SK-N-SH (cell line): ENCODE measurements at places on chromosomes 5 and 9. TPM values are rescaled to one million over a fixed set of nuclear protein-coding genes. Genes with fewer than 3 reads are reported as not detected.

- H3K4me1 ChIP-seq = no peaks in the 10 kb centered on the region; the same call in 1 of the 2 replicates
- H3K27ac ChIP-seq = no peak overlapping the region
- no peaks in the 10 kb centered on the region for H3K36me3 ChIP-seq
- H3K27me3 ChIP-seq = peaks cover 11% of the 10 kb centered on the region
- peak overlapping the region; percentile 2; the same call in 1 of the 2 replicates for H3K4me3 ChIP-seq
- peak; percentile 82 for DNase-seq
These were observed 26.2 kb upstream of the BICD2 start for GRCh38 chr9:92790542-92791527.

- H3K36me3 ChIP-seq = no peaks in the 10 kb centered on the region
- H3K4me1 ChIP-seq = no peaks in the 10 kb centered on the region
- no peaks in the 10 kb centered on the region for H3K27me3 ChIP-seq
- no peak overlapping the region for H3K27ac ChIP-seq
- H3K4me3 ChIP-seq = no peak overlapping the region
These were observed 49.3 kb downstream of the FAM169A start for GRCh38 chr5:74816875-74817274.

DNA sequence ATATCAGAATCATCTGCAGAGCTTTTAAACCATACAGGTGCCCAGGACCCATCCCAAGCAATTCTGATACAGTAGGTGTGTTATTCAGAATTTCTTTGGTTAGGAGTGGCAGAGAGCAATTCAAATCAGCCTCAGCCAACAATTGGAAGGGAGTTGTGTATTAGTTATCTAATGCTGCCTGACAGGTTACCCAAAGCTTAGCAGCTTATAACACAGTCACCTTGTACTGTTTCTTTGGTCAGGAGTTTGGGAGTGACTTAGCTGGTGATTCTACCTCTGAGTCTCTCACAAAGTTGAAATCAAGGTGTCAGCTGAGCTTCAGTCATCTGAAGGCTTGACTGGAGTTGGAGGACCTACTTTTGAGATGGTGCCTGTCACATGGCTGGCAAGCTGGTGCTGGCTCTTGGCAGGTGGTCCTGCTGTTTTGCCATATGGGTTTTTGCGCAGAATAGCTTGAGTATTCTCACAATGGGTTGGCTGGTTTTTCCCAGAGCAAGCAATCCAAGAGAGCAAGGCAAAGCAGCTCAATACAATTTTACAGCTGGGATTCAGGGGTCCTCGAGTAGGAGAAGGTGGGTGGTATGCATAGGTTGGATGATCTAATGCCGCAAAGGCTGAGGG, 18.7 kb upstream of the CARNMT1 start:
- H3K27me3 ChIP-seq = no peaks in the 10 kb centered on the region
- no peaks in the 10 kb centered on the region for H3K4me1 ChIP-seq
- DNase-seq = no peak
- no peak overlapping the region for H3K4me3 ChIP-seq
- H3K36me3 ChIP-seq = no peaks in the 10 kb centered on the region

GRCh38 chr5:554284-554988, 30.2 kb upstream of the SLC9A3 start:
- peaks cover 9% of the 10 kb centered on the region for H3K27me3 ChIP-seq
- no peaks in the 10 kb centered on the region for H3K4me1 ChIP-seq

Gene CCNI2
- polyA plus RNA-seq = 0.05 and 0.34 TPM in 2 replicates
